CD4-positive, alpha-beta T cell (primary cell): ENCODE measurements at places on chromosomes 11 and 22.

DNA sequence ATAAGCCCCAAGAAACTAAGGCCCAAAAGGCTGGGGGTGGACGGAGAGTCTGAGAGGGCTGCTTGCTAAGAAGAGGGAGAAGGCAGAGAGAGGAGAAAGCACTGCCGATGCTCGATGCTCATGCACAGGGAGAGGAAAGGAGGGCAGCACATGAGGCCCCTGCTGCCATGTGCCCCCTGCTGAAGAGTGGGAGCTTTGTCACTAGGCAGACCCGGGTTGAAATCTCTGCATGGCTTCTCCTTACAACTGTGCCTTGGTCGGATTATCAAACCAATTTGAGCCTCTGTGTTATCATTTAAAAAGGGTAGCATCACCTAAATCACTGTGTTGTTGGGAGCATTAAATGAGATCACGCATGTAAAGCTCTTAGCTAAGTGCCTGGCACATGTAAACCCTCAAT is 330.5 kb downstream of the NXPE2 start:
- no peak for DNase-seq

GRCh38 chr11:118152020-118152551 is 537 bp downstream of the SCN4B start:
- DNase-seq = no peak

- peak; percentile 15 for DNase-seq
These were observed 27.4 kb upstream of the MALAT1 start for GRCh38 chr11:65471447-65471891.

DNA sequence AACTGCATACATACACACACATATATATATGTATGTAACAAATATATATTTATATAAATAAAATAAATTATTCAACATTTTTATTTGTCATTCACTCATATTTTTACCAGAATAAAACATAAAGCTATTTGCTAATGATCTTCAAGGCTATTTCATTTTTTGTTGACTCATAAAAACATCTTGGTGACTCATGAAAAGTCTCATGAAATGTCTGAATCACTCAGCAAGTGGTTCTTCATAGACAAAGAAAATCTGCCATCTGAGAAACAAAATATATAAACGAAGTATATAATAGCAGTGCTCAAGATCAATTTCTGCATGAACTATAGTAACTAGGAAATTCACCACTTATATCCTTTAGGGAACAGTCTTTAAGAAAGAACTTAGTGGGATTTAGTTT is 764.8 kb upstream of the FAT3 start:
- DNase-seq = no peak

DNA sequence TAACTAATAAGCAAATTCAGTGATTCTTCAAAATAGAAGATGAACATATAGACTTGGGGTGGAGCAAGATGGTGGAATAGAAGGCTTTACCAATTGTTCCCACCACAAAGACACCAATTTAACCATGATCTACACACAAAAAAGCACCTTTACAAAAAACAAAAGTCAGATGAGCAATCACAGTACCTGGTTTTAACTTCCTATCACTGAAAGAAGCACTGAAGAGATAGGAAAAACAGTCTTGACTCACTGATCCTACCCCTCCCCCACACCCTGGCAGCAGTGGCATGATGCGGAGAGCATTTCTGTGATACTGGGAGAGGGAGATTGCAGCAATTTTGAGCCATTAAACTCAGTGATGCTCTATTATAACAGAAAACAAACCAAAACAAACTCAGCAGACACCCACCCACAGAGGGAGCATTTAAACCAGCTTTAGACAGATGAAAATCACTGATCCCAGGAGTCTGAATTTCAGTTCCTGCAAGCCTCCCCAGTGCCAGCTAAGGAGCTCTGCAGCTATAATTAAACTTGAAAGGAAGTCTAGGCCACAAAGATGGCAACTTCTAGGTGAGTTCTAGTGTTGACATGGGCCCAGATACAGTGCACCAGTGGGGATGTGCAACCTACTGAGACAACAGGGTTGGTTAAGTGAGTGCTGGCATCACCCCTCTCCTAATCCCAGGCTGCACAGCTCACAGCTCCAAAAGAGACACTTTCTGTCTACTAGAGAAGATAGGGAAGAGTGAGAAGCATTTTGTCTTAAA is 161.8 kb upstream of the GRIA4 start:
- DNase-seq = no peak

DNA sequence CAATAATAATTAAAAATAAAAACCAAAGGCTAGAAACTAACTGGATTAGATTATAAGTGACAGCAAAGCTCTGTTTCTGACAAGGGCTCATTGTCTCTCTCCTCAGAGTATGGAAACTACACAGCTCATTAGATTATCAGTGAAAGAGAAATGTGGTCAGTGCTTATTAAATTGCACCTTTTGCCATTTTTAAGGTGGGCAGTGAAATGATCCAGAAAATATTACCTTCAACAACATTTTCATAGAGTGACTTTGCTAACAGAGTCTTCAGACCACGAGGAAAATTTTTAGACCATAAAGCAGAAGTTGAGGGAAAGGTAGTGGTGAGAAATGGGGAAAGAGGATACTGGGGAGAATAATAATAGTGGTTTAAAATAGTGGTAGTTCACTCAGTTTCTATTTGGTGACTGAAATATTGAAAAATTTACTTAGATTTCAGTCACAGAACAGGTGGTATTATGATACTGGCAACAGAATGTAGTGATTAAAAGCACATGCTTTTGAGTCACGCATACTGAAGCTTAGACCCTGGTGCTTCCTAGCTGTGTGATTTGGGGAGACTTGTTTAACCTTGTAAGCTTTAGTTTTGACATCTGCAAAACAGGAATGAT is 684.0 kb upstream of the CCDC90B start:
- no peak for DNase-seq

GRCh38 chr11:12889243-12889642 is 119.9 kb upstream of the RASSF10 start:
- DNase-seq = no peak

GRCh38 chr11:41394521-41395195 is 64.8 kb downstream of the LRRC4C start:
- no peak for DNase-seq

DNA sequence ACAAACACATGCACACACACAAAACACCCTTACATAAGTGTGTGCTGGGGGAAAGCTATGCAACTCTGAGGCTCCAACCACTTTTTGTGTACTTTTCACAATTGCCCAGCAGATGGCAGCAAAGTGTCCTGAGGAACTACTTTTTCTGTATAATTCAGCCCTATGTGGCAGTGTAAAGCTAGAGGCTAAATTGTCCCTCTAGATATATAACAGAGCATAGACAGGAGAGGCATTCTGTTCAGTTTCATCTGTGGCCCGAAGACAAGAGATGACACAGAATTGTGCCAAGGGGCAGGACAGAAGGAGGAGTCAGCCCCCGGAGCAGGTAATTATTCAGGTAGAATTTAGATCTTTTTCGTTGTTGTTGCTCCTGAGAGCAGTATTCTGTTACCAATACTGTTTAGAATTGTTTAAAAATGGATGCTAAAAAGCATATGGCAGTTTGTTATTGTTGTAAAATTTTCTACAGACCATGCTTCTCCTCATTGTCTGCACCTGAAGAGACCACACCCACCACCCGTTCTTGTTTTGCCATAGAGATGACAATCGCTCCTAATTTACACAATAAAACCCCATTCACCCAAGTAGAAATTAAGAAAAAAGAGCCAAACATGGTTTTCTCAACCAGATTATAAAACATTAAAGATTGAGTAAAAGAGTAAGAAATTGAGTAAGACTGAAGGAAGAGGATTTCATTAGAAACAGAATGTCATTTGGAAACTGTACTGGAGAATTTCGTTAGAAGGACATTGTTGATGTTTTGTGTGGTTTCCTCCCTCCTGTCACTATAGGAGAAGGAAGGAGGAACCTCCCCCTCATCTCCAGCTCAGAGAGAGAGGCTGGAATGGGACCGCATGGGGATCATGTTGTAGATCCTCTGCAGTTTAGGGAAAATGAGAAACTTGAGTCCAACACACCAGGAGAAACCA is 14.5 kb upstream of the MS4A7 start:
- DNase-seq = peak; percentile 39

GRCh38 chr11:61621917-61622585 is 41.2 kb upstream of the SYT7 start:
- no peak for DNase-seq

- no peak for DNase-seq
These were observed 16.1 kb upstream of the TPP1 start for GRCh38 chr11:6635082-6635932.

GRCh38 chr11:109075976-109076375 is 346.0 kb upstream of the C11orf87 start:
- no peak for DNase-seq

GRCh38 chr11:65547446-65548125 is 10.6 kb downstream of the LTBP3 start:
- DNase-seq = peak; percentile 29

DNA sequence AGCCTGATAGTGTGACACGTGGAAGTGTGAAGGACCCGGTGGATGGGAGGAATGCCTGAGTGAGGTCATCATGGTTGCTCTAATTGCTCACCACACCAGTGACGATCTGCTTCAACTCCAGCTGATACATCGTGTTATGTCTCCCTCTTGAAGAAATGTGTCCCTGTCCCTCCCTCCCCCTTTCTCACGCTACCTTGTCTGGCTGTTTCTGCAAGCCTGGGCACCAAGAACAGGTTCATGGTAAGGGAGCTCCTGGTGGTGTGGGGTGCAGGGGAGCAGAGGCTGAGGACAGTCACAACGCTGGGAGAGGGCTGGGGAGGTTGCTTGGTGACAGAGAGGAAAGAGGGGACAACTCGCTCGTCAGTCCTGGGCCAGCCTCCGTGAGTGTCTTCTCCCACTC is 413.4 kb downstream of the SOX6 start:
- no peak for DNase-seq
